ENCODE measurements at places on chromosomes 6 and 20. TPM values are rescaled to one million over a fixed set of nuclear protein-coding genes. Genes with fewer than 3 reads are reported as not detected.

- H3K27ac ChIP-seq = no peak overlapping the region
- no peaks in the 10 kb centered on the region for H3K4me1 ChIP-seq
- DNase-seq = no peak
- no peaks in the 10 kb centered on the region for H3K27me3 ChIP-seq
- no peak overlapping the region for H3K4me3 ChIP-seq
Measured at GRCh38 chr6:12017876-12018401, 5.8 kb downstream of the HIVEP1 start.

DNA sequence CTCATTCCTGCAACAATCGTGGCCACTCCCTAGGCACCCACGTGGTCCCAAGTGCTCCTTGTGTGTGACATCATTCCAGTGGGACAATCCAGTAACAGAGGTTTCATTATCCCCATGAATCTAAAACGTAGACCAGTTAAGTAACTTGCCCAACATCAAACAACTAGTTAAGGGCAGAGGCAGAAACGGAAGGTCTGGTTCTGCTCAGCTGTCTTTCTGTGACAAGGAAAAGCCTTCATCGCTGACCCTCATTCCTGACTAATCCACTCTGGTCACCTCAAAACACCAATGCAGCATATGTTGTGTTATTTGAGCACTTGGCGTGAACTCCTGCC lies 261.4 kb upstream of the JARID2 start:
- no peaks in the 10 kb centered on the region for H3K36me3 ChIP-seq
- no peak overlapping the region for H3K27ac ChIP-seq
- H3K27me3 ChIP-seq = no peaks in the 10 kb centered on the region
- H3K4me1 ChIP-seq = no peaks in the 10 kb centered on the region
- DNase-seq = no peak

DNA sequence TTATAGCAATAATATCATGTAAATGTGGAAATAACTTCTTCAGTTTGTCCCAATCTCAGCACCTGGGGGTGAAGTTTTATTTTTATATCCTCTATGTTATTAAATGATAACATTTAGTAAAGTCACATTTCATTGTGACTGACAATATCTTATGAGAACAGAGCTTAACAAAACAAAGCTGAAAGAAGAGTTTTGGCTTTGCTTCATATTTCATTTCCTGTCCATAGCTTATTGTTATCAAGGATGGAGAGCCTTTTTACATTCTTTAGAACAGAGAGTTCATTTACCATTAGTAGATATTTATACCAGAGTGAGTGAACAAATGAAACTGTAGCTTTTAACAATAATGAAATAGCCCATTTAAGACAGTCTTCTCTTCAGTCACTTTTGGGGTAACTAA lies 231.9 kb upstream of the SGK1 start:
- H3K36me3 ChIP-seq = no peaks in the 10 kb centered on the region
- H3K27me3 ChIP-seq = no peaks in the 10 kb centered on the region
- H3K4me3 ChIP-seq = no peak overlapping the region
- no peak for DNase-seq
- H3K27ac ChIP-seq = no peak overlapping the region

DNA sequence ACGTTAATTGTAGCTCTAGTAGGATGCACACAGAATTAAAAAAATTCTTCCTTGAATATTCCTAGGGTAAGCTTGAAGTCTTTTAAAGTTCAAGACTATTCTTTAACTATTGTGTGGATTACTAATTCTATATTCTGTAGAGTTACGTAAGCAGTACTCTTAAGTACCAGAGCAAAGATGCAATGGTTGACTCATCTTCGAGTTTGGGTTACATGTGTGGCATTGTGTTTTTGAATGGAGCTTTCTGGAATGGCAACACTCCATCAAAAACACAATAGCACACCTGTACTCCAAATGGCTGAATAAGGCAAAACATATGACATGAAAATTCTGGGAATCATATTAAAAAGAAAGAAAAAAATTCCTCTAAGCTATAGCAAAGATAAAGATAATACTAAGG lies 33.5 kb upstream of the CEP162 start:
- DNase-seq = no peak
- H3K4me1 ChIP-seq = no peaks in the 10 kb centered on the region
- H3K27ac ChIP-seq = no peak overlapping the region
- H3K4me3 ChIP-seq = no peak overlapping the region

DNA sequence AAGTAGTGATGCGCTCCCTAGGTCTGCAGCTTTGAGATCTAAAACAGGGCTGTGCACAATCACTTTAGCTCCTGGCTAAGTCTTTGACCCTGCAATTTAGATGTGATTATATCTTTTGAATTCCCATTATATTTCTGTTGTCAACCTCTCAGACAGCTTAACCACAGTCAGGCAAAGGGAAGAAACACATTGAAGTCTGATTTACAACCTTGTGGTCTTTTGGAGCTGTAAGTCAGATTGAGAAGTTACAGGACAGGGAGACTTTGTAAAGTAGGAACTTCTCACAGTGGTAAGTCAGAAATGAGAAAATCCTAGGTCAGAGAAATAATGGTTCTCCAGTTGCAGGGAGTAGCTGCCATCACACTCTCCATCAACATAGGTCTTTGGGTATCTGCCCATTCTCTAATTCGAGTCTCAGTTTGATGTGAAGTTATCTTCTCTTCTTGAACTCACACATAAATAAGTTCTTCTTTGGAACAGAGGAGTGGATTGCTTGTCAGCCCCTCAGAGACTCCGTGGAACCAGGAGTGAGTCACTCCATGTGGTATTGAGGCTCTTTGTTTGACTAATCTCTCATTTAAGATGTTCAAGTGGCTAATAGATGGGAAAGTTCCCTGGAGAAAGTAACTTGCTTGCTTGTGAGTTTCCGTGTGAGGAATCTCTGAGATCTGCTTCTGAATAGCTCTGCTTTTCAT lies 35.0 kb upstream of the SGK1 start:
- no peak overlapping the region for H3K4me3 ChIP-seq
- H3K36me3 ChIP-seq = no peaks in the 10 kb centered on the region
- H3K4me1 ChIP-seq = no peaks in the 10 kb centered on the region
- no peaks in the 10 kb centered on the region for H3K27me3 ChIP-seq
- no peak for DNase-seq

DNA sequence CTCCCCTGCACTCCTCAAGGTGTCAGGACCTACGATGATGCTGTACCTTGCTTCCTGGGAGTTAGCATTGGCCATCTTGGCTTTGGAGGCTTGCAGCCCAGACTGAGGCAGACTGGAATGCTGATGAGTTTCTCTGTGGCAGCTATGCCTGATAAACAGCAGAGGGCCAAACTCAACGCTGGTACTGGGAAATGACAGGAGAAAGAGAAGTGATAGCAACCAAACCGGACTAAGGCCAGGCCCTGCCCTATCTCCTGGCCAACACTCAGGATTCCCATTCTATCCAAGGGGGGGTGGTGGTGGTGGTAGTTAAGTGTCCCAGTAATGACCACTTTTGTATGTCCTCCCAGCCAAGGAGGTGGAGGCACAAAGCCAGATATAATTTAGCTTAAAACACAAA lies 90.0 kb upstream of the DTNBP1 start:
- no peaks in the 10 kb centered on the region for H3K27me3 ChIP-seq
- no peaks in the 10 kb centered on the region for H3K36me3 ChIP-seq
- no peak overlapping the region for H3K4me3 ChIP-seq

DNA sequence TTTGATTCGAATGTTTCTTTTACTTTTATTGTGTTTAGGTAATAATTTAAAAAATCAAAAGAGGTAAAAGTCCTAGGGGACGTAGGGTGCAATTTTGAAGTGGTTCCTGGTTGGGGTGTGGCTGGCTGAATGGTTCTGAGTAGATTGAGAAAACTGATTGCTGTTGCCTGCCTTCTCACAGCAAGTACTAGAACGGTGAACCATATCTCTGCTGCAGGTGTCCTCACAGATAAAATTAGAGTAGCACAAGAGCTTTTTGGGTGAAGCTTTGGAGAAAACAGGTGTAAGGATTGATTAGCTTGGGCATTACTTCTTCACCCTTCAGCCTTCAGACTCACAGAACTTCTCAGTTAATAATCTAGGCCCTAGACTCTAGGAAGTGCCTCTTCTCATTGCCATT lies 19.8 kb upstream of the GJA10 start:
- no peaks in the 10 kb centered on the region for H3K4me1 ChIP-seq
- no peaks in the 10 kb centered on the region for H3K27me3 ChIP-seq
- no peak overlapping the region for H3K27ac ChIP-seq
- H3K4me3 ChIP-seq = no peak overlapping the region

Gene CUL7
- total RNA-seq = 11.4 TPM

DNA sequence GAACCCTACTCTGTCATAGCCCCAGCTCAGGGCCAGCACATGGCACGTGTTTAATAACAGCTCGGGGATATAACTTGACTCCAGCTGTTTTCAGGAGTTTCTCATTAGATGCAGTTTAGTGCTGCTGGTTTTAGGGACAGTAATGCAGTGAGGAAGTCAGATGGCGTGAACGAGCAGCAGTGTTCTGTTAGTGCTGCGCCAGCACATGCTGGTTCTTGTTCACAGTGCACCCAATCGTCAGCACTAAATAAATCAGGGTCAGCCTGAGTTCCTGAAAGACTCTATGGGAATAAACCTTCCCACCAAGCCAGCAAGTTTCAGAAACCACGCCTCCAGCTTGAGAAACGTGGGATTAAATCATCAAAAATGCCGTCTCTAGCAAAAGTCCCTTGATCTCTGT lies 235.9 kb upstream of the SUPT3H start:
- no peak for DNase-seq
- no peaks in the 10 kb centered on the region for H3K36me3 ChIP-seq
- H3K4me3 ChIP-seq = no peak overlapping the region
- no peak overlapping the region for H3K27ac ChIP-seq
- H3K4me1 ChIP-seq = no peaks in the 10 kb centered on the region

DNA sequence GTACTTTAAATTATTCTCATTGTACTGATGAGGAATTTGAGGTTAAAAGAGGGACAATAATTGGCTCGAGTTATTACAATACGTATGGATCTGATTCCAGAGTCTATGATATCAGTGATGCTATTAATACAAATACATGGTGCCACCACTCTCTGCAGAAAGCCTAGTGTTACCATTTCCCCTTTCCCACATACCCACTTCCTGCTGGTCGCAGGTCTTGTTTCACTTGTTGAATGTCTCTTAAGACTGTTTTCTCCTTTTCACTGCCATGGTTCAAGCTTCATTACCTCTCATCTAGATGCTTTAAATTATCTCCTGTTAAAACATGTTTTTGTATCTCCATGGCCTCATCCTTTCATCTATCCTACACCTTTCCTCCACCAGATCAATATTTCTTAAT lies 62.0 kb downstream of the FHL5 start:
- no peaks in the 10 kb centered on the region for H3K27me3 ChIP-seq
- no peak for DNase-seq
- H3K4me1 ChIP-seq = no peaks in the 10 kb centered on the region
- no peak overlapping the region for H3K27ac ChIP-seq
- H3K4me3 ChIP-seq = no peak overlapping the region

DNA sequence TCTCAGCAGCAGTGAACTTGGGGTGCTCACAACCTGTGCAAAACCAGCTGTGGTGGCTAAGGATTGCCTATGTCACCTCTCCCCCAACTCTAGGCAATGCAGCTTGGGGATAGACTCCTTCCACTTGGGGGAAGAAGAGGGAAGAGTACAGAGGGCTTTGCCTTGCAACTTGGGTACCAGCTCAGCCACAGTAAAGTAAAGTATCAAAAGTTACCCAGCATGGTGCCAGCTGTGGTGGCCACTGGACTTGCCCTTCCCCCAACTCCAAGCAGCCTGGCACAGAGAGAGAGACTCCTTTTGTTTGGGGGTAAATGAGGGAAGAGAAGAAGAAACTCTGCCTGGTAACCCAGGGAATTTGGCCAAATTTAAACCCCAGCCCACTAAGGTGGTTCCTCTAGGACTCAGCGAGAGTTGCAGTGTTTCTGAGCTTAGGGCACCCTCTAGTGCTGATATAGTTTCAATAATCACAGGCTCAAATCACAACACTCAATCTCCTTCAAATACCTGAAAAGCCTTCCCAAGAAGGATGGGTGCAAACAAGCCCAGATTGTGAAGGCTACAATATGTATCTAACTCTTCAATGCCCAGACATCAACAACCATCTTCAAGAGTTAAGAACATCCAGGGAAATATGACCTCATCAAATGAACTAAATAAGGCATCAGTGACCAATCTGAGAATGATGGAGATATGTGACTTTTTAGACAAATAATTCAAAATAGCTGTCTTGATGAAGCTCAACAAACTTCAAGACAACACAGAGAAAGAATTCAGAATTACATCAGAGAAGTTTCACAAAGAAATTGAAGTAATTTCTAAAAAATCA lies 7.6 kb upstream of the DEFB129 start:
- no peaks in the 10 kb centered on the region for H3K27me3 ChIP-seq
- H3K4me3 ChIP-seq = no peak overlapping the region
- no peaks in the 10 kb centered on the region for H3K4me1 ChIP-seq
- no peaks in the 10 kb centered on the region for H3K36me3 ChIP-seq
- H3K27ac ChIP-seq = no peak overlapping the region

GRCh38 chr6:42704937-42705374 lies 17.4 kb downstream of the PRPH2 start:
- no peak overlapping the region for H3K4me3 ChIP-seq
- peaks cover 6% of the 10 kb centered on the region for H3K4me1 ChIP-seq
- no peaks in the 10 kb centered on the region for H3K36me3 ChIP-seq
- H3K27ac ChIP-seq = no peak overlapping the region

Gene LHFPL5
- total RNA-seq = not detected

DNA sequence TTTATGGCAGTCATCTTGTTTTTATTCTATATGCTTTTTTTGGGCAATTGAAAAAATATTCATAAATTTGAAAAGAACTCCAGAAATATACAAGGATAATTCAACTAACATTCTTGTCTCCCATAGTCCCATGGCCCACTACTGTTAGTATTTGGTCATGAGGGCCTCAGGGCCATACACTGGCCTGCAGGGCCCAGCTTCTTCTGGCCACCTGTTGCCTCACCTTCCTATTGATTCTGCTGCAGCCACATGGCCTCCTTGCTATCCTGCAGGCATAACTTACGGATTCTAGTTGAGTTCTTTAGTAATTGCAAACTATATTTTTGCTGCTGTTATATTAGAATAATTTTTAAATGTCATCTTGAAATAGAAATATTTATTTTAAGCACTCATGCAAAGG lies 72.6 kb downstream of the SCAND1 start:
- H3K4me3 ChIP-seq = no peak overlapping the region
- H3K27ac ChIP-seq = no peak overlapping the region
- 0 out of 2 replicates have a peak, but pooled peaks cover 3% of the 10 kb centered on the region for H3K4me1 ChIP-seq
- H3K27me3 ChIP-seq = no peaks in the 10 kb centered on the region

- H3K4me3 ChIP-seq = no peak overlapping the region
- no peaks in the 10 kb centered on the region for H3K36me3 ChIP-seq
- no peak overlapping the region for H3K27ac ChIP-seq
- no peak for DNase-seq
- H3K27me3 ChIP-seq = peaks cover 30% of the 10 kb centered on the region
- H3K4me1 ChIP-seq = peaks cover 4% of the 10 kb centered on the region
Measured at GRCh38 chr6:165658395-165659058, 4.5 kb downstream of the PDE10A start.

DNA sequence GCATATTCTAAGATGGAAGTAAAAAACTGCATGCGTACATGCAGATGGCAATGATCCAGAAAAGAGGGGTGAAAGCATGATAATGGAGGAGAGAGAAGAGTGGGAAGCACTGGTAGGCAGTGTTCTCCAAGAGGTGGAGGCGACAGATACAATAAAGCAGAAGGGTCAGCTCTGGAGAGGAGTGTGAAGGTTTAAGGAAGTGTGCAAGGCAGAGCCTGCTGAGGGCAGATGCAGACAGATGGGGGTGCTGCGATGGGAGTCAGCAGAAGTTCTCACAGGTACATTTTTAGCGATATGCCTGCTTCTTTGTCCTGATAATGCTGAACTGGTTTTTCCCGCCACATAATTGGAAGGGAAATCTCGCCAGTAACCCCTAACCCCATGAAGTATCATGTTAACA lies 81.1 kb upstream of the C6orf118 start:
- H3K27me3 ChIP-seq = no peaks in the 10 kb centered on the region
- no peaks in the 10 kb centered on the region for H3K4me1 ChIP-seq
- H3K36me3 ChIP-seq = no peaks in the 10 kb centered on the region
- H3K27ac ChIP-seq = no peak overlapping the region
- H3K4me3 ChIP-seq = no peak overlapping the region
- no peak for DNase-seq
